ENCODE measurements at places on chromosomes 3 and 15. TPM values are rescaled to one million over a fixed set of nuclear protein-coding genes. Genes with fewer than 3 reads are reported as not detected.

DNA sequence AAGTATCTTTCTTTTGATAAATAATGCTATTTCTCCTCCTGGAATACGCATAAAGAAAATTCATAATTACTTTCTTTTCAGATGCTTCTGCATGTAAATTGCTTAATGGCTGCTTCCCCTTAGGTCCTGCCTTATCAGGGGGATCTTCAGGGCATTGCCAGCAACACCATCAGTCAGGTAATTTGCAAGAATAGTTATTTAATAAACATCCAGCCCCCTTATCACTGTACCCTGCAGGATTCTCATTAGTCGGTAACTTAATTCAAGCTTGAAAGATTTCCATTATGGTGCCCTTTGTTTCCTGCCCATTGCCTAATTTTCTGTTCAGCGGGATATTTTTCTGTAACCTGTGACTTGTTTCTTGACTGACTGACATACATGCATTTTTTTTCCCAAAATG, 414.5 kb downstream of the MFSD1 start:
- no peaks in the 10 kb centered on the region for H3K27me3 ChIP-seq
- H3K27ac ChIP-seq = no peak overlapping the region
- H3K4me3 ChIP-seq = no peak overlapping the region

GP5 gene
- 0.14 TPM for total RNA-seq

- H3K4me1 ChIP-seq = no peaks in the 10 kb centered on the region
- no peaks in the 10 kb centered on the region for H3K36me3 ChIP-seq
- H3K27ac ChIP-seq = no peak overlapping the region
- DNase-seq = no peak
- H3K4me3 ChIP-seq = no peak overlapping the region
Measured at GRCh38 chr3:122603056-122603455, 25.6 kb downstream of the PARP15 start.

DNA sequence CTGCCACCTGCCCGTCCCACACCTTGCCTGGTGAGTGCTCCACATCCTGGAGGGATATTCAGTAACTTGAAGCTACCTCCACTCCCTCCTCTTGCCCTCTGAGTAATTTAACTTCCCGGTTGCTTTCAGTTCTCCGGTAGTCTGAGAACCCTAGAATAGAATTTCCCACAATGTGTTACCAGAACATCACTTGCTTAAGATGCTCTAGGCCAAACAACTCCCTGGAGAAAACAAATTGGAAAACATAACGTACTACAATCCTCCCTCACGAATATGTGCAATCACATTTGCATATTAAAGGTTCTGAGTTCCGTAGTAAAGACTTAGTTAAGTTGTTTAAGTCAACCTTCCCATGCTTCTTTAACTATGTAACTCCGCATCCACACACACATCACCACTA, 44.8 kb downstream of the SLCO2A1 start:
- no peak overlapping the region for H3K4me3 ChIP-seq
- DNase-seq = no peak
- no peaks in the 10 kb centered on the region for H3K27me3 ChIP-seq
- H3K4me1 ChIP-seq = no peaks in the 10 kb centered on the region

ATP8B4 gene
- total RNA-seq = 16.8 TPM
